ENCODE measurements at places on chromosomes 4 and X.

GRCh38 chr4:17260166-17260907 lies 251.6 kb downstream of the QDPR start:
- DNase-seq: no peak

DNA sequence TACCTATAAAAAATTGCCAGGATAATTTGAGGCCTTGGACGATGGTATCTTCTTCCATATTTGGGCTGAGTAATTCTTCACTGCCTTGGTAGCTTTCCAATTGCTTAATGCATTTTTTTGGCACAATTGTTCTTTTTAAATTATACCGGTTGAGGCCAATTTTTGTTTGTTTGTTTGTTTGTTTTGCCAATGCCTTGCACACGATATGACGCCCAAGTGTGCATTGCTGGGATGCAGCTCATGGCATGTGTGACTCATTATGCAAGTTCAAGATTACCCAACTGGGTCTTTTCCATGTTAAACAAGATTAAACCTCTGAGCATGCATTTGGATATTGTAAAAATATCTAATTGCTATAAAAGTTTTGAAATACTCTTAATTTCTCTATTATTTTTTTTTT lies 71.1 kb upstream of the KCNIP4 start:
- no peak for DNase-seq

GRCh38 chr4:188106454-188106853 lies 2.9 kb downstream of the TRIML2 start:
- DNase-seq: no peak

- DNase-seq: no peak
Measured at GRCh38 chrX:42442745-42443144, 335.2 kb downstream of the PPP1R2C start.

DNA sequence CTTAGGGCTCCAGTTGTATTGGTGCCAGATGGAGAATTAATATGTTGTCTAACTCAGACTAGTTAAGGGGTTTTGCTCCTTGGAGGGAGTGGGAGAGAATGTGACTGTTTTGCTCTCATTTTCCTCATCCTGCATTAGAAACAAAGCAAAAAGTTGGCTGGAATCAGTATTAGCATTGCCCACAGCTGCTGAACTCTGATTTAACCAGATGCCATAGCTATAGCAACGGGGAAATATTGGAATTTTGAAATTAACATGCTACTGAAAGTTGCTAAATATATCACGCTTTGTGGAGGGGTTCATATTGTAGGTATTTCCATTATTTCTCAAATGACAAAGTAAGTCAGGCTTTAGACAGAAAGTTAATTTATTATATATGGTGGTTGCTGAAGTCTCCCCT lies 66.7 kb upstream of the EOLA2 start:
- DNase-seq: no peak

DNA sequence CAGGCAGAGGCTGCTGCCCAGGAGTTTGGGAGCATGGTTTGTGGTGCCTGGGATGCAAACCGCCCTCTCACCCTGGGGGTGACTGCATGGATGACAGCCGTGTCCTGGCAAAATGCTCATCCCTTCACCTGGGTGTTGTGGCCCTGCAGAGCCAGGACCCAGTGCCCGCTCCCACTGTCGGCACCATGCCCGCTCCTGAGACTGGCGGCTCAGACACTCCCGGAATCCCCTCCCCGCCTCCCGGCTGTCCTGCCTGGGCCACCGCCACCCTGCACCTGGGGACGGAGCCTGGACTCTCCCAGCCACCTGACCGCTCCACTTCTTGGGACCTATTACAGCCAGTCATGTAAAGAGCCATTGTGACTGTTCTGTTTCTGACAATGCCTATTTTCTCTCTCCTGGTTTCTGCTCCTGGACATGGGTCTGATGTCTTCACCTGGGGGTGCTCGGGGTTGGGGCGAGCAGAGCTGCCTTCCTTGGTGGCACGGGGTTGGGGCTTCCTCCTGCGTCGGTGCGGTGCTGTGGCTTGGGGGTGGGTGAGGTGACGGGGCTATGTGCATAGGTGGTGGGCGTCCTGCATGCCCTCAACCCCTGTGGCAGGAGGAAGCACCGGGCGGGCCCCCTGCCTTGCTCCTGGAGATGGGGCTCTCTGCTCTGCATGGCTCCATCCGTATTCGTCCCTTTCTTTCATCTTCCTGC lies 30.9 kb downstream of the LRPAP1 start:
- DNase-seq: no peak

DNA sequence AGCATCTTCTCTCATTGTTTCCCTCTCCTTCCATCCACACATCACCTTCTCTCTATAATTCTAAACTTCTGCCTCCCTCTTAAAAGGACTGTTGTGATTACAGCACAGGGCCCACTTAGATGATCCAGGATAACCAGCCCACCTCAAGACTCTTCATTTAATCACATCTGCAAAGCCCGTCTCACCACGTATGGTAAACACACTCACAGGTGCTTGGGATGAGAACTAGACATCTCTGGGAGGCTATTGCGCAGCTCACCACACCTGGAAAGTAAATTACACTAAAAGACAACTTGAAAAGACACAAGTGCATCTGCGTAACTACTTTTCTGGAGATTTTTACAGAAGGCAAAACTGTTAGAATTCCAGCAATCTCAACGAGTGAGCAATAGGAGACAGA lies 15.4 kb upstream of the C1QTNF7 start:
- no peak for DNase-seq

DNA sequence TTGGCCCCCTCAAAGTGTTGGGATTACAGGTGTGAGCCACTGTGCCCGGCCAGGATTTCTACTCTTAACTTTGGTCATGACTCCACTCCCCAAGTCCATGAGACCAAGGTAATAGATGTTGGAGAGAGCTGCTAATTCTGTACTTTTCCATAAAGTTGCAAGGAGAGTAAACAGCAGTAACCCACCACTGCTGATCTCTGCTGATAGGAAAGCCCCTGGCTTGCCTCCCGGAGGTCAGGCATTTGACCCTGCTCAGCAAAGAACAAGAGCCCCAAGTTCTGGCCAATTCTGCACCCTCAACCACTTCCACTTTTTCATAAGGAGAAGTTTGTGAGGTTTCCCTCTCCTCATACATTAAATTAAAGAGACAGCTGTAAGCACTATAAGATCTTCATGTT lies 143.0 kb downstream of the RASL11B start:
- no peak for DNase-seq

DNA sequence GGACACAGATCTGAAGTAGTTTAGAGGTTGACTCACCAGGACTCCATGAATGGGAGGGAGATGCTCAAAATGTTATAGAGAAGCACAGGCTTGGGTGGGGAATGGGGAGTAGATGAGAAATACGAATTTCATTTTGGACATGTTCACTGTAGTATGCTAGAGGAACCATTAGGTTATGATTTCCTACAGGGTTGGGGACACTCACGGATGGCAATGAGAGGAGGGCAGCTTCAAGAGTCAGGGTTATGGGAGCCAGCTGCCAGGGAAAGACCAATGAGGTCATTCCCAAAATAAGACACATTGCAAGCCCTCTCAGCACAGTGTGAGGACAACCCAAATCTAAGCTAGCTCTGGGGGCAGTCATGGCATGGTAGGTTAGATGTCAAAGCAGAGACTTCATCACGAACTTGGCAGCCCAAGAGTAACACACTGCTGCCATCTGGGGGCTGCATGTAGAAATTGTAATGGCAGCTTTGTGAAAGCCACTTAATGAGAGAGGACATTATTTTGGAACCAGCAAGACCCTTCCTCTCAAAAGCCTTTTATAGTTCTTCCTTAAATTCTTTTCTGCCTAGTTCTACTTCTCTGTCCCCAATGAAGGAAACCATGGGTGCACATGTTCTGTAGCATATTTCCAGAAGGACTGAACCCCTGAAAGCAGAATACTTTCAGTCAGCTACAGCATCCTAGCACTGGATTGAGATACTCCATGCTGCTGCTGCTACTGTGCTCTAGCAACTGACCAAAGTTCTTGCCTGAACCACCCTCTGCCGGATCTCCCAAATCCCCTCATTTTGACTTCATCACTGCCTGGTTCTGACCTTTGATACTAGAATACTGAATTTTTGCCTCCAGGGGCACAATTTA lies 16.2 kb upstream of the ZCCHC12 start:
- peak; percentile 27 for DNase-seq

- DNase-seq: no peak
Measured at GRCh38 chr4:26361297-26361696, 40.5 kb downstream of the RBPJ start.

DNA sequence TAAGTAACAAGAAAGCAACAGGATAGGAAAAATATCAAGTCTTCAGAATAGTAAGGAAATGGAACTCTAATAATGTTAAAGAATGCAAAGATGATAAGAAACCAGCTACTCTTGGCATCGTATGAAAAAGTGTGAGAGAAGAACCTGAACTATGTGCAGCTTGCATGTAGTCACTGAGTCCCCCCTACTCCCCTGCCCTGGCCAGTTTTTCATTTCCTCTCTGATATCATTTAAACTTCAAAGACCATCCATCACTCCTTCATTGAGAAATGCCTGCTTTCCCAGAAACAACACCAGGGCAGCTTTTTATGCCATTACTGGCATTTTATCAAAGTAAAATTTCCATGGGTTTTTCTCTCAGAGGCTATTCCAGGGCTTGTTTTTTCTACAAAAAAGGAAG lies 28.1 kb downstream of the INPP4B start:
- no peak for DNase-seq

- DNase-seq: no peak
Measured at GRCh38 chrX:70054391-70054790, 4.7 kb upstream of the AWAT2 start.

- DNase-seq: no peak
Measured at GRCh38 chr4:71304289-71304850, 34.5 kb upstream of the SLC4A4 start.

DNA sequence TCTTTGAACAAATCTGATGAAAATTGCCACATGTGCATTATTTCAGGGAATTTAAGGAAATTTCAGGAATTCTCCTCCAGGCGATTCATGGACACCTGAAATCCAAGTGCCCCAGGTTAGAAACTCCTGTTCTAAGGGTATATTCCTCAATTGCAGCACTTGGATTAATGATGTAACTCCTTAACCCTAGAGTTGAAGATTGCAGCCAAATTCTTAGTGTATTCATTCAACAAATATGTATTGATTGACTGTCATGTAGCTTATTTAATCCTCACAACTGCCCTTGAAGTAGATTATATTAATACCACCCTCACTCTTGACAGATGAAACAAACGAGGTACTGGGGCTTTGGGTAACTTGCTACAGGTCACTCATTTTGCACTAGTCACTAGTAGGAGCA lies 11.3 kb downstream of the CETN2 start:
- no peak for DNase-seq

GRCh38 chr4:145760961-145761929 lies 81.3 kb downstream of the C4orf51 start:
- no peak for DNase-seq

- DNase-seq: no peak
Measured at GRCh38 chr4:130044788-130045531, 949.0 kb downstream of the C4orf33 start.

GRCh38 chr4:37693450-37694190 lies 7.4 kb upstream of the RELL1 start:
- DNase-seq: no peak

DNA sequence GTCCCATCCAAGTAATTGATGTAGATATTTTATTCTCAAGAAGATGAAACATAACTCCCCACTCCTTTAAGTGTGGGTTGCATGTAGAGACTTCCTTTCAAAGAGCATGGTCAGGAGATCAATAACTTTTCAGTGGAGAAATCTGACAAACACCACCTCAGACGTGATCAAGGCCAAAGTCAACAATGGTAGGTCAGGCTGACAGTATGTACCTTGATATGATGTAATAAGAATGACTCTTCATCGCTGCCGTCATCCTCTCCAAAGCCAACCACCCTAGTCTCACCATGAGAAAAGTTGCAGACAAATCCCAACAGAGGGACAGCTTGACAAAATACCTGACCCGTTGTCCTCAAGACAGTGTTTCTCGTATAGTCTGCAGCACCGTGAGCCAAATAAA lies 67.3 kb upstream of the DHRSX start:
- no peak for DNase-seq

DNA sequence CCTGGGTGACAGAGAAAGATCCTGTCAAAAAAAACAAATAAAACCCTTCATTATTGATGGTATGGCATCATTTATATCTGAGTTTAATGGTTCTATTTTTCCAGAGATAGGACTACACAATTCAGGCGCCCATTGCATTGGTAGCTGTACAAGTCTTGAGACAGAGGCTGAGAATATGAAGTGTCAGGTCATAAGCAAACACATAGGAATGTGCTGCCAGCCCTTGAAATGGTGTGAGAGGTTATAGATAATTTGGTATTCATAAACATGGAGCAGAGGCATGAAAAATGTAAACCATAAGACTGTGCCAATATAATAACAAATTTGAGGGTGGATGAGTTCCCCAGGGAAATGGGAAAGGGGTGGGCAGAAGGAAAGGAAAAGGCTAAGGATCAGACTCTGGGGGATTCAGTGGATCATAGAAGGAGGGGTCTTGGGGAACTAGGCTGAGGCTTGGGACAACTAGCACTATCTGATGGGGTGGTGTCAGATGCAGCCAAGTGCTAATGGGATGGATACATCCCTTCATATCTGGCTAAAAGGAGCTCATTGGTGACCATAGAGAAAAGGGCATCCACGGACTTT lies 50.8 kb downstream of the MAOA start:
- no peak for DNase-seq

DNA sequence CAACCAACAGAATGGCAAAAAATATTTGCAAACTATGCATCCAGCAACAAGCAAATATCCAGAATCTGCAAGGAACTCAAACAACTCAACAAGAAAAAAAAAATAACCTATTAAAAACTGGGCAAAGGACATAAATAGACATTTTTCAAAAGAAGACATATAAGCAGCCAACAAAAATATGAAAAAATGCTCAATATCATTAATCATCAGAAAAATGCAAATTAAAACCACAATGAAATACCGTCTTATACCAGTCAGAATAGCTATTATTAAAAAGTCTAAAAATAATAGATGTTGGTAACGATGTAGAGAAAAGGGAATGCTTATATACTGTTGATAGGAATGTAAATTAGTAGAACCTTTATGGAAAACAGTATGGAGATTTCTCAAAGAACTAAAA lies 53.4 kb downstream of the WDR19 start:
- DNase-seq: no peak

DNA sequence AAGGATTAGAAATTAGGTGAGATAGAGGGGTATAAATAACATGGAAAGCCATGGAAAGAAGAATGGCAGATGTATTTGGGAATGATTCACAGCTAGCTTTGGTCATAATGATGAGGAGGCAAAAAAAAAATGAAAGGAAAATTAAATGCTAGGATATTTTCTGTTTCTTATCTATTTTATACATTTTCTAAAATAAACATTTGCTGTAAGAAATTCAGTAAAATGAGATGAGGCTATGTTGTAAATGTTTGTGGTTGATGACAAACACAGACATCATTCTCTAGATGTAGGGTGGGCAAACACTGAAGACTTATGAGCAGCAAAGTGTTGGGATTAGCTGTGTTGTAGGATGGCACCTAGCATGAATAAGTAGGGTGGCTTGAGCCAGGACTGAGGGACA lies 407.1 kb downstream of the IL15 start:
- no peak for DNase-seq

- DNase-seq: no peak
Measured at GRCh38 chr4:87117732-87118075, 102.7 kb downstream of the KLHL8 start.

GRCh38 chr4:1338752-1339414 lies 8.1 kb upstream of the UVSSA start:
- DNase-seq: no peak

- DNase-seq: no peak
Measured at GRCh38 chrX:133749951-133750350, 235.4 kb downstream of the GPC3 start.
